Coronary artery (tissue), 2 donors: ENCODE measurements at places on chromosomes 3 and 15.

GRCh38 chr15:60889006-60889405 lies 340.1 kb downstream of the RORA start:
- no peak for DNase-seq

- no peak for DNase-seq
Observed at GRCh38 chr3:178048768-178049167, 487.5 kb upstream of the KCNMB2 start.

- no peak for DNase-seq
Observed at GRCh38 chr3:31962801-31963205, 18.3 kb downstream of the OSBPL10 start.

DNA sequence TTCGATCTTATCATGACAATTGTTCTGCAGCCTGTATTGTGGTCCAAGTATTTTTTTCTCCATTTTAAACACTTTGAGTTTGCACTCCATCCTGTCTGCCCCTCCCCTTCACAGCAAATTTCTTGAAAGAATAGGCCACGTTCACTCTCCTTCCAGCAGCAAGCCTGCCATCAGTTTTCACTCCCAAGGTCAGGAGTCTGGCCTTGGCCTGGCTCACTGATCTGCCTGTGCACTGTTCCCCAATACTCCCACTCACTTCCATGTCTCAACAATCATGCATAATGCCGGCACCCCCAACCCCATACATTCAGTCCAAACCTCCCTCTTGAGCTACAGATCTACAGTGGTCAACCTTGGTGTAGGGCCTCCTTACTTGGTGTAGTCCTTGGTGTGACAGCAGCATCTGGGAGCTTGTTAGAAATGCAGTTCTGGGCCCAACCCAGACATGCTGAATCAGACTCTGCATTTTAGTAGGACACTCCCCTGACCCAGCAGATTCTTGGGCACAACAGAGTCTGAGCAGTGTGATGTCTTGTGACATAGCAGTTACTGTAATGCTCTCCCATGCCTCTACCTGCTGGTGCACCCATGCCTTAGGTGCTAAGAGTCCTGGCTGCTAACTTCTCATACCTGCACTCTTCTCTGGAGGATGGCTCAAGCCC lies 58.3 kb upstream of the XCR1 start:
- no peak for DNase-seq

- DNase-seq = no peak
Observed at GRCh38 chr15:51156957-51157356, 62.3 kb upstream of the TNFAIP8L3 start.

- no peak for DNase-seq
Observed at GRCh38 chr3:192171213-192171612, 556.1 kb downstream of the FGF12 start.

- no peak for DNase-seq
Observed at GRCh38 chr3:64235605-64236004, 10.3 kb upstream of the PRICKLE2 start.

DNA sequence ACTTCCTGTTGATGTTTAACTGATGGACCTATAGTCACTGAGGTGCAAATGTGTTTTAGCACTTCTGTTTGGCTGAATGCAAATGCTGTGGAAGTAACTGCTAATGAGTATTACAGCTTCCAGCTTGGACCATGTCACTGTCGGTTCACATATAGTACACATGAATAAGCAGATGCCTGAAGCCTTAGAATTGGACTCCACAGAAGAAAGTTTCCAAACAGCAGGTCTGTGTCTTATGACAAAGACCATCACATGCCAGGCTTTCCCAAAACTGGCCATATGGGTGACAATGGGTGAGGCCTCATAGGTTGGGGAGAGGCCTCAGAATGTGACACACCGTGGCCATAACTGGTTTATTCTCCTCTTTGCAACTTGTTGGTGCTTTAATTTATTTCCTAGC lies 241.8 kb downstream of the WNT5A start:
- no peak for DNase-seq

GRCh38 chr3:12316253-12316652 lies 27.4 kb downstream of the PPARG start:
- DNase-seq = no peak

DNA sequence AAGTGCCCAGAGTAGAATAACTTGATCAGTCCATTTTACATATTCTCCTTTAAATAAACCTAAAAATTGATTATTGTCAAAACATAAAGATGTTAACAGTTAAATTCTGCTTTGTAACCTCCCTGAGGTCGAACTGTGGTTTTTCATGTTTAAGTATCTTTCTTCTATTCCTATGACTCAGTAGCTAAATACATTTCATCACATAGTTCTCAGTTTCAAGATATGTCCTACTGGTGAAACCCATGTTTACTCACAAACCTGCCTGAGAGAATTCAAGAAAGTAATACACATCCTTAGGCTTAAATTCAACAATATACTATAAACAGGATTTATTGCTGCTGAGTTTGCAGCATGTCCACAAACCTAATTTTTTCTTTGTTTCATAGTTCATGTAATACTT lies 692.9 kb downstream of the ZPLD1 start:
- no peak for DNase-seq

- no peak for DNase-seq
Observed at GRCh38 chr3:195207731-195208130, 63.2 kb downstream of the XXYLT1 start.

DNA sequence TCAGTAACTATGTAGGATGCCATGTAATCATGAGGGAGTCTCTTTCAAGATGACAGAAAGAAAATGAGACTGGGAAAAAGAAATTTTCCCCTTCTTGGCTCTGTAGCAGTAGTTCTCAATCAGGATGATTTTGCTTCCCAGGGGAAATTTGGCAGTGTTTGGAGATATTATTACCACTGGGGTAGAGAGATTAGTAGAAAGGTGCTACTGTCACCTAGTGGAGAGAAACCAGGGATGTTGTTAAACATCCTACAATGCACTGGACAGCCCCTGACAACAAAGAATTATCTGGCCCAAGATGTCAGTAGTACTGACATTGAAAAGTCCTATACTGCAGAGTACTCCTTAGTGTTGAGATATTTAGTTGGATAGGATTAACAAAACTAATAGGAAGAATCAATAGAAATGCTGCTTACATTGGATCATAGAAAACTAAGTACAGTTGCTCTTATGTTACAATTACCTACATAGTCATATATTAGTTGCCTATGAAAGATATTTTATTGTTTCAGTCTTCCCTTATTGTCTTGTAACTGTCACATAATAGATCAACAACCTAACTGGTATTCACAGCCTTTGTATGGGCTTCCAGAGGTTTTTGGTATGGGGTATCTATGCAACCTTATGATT lies 433.3 kb downstream of the RAP2B start:
- DNase-seq = no peak

- DNase-seq = no peak
Observed at GRCh38 chr15:73030122-73030679, 22.1 kb upstream of the NEO1 start.

DNA sequence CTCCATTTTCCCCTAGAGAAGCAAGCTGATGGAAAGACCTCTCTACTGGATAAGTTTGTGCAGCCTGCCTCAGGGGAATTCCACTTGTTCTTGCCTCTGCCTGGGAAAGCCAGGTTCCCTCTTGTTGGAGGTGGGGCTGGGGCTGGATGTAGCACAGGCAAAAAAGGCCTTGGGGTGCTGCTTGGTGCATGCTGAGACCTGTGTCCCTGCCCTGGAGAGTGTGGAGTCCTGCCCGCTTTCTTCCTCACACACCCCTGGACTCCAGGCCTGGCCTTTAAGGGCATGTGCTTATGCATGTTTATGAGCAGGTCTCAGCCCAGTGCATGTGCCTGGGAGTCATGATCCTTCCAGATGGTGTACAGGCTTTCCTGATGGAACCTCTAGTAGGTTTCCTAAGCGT lies 23.5 kb upstream of the JMJD7 start:
- no peak for DNase-seq

DNA sequence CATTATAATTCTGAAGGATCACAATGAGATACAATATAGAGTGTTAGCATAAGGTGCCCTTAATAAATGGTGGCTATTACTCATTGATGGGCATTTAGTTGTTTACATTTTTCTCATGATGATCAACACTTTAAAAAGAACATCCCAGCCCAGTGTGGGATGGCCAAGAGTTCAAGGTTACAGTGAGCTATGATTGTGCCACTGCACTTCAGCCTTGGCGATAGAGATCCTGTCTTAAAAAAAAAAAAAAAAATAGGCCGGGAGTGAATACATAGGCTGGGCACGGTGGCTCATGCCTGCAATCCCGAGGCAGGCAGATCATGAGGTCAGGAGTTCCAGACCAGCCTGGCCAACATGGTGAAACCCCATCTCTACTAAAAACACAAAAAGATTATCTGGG lies 1.6 kb upstream of the FXR1 start:
- DNase-seq = no peak

DNA sequence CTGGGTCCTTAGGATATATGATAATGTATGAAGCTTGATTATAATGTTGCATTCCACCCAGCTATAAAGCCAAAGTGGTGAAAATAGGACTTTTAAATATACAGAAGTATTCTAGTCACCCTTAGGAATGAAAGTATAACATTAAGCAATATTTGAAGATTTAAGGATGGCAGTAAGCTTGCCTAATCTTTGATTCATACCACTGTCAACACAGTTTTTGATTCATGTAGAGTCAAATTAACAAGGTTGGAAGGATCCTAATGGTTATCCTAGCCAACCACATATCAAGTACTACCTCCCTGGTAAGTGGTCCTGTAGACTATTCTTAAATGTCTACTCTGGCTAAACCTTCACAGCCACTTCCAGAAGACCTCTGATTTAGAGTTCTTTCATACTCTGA lies 18.6 kb downstream of the ARIH1 start:
- no peak for DNase-seq

GRCh38 chr3:27326629-27327545 lies 42.3 kb downstream of the NEK10 start:
- no peak for DNase-seq

GRCh38 chr3:179149951-179150350 lies 1.8 kb downstream of the PIK3CA start:
- no peak for DNase-seq

DNA sequence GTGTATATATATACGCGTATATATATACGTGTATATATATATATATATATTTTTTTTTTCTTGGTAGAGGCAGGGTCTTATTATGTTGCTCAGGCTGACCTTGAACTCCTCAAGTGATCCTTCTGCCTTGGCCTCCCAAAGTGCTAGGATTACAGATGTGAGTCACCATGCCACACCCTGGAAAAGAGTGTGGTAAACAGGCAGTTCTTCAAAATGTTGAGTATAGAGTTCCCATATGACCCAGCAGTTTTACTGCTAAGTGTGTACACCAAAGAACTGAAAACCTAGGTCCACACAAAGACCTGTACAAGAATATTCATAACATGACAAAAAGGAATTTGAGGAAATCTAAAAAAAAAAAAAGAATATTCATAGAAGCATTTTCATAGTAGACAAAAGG lies 71.8 kb upstream of the GCNT3 start:
- no peak for DNase-seq

DNA sequence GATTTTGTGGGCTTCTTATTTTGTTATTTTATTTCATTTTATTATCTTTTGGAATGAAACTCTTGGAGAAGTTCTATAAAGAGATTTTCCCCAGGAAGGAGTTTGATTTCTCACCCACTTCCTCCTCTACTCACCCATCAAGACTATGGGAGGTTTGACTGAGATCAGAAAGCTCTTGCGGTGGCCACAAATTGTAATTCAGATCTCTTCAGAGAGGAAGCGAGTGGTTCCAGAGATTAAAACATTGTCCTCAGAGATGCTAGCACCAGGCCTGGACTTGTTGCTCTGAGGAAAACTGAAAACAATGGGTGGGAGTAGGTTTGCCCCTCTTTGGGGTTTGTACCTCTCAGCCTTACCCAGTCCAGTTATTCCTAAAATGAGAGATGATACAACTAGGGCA lies 8.1 kb upstream of the MUC13 start:
- no peak for DNase-seq

- no peak for DNase-seq
Observed at GRCh38 chr15:82572986-82573385, 32.7 kb upstream of the RPS17 start.

DNA sequence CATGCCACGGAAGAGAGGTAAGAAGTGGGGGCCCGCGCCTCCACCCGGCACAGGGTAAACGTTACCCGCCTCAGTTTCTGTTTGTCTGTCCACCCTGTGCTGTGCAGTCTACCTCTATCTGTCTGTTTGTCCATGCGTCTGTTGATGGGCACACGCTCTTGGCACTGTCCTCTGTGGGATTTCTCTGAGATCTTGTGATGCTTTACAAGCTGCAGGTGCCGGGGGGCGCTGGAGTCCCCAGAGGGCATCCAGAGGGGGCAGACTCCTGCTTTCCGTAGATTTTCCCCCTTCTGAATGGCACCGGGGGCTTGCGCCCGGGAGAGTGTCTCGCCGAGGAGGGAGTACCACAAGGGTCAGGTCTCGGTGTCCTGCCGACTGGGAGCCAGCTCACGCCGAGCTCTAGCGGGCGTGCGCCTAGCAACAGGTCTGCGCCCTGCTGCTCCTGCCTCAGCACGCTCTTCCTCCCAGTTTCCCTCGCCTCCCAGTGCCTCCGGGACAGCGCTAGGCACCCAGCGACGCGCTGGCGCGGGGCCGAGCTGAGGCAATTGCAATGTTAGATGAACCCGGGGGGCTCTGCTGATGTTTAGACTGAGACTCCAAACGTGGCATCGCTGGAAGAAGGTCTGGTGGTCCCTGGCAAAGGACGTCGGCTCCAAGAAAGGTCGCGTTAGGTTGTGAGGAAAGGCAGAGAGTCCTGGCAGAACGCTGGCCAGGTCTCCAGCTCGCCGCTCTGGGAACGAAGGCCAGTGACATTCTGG lies 667 bp downstream of the CEMIP start:
- no peak for DNase-seq

DNA sequence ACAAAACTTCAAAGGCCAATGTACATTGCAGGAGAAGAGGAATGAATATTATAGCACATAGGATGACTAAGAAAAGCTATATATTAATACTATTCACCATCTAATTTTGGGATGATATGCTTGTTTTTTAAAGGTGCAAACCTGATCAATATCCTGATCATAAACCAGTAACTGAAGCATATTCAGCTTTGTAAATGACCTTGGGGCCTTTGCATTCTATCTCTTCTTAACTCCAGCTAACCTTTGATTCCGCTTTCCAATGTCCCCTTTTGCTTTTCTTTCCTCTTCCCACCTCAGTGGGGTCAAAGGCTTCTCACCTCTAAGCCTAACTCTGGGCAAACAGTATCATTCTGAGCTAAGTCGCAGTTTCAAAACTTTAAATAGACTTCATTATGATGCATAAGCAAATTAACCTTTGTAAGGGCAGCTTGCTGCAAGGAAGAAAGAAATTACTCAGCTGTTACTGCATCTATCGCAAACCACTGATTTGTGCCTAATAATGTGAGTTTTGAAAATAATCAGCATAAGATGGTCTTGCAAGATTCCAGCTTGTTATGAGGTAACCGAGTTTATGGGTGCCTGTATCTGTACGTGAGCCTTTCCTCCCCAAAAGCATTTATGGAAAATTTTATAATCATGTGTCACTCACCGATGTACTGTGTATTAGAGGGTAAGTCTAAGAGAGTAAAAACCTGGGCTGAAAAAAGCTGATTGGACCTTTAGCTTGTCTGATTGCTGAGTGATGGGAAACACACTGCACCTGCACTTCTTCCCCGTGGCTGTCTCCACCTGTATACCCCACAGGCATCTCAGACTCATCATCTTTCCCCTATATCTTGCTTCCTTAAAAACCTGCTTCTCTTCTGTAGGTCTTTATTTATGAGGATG lies 116.8 kb downstream of the TPRG1 start:
- no peak for DNase-seq

- DNase-seq = no peak
Observed at GRCh38 chr15:25054943-25055342, 100.2 kb downstream of the SNRPN start.

- DNase-seq = no peak
Observed at GRCh38 chr3:177361081-177361938, 164.0 kb upstream of the TBL1XR1 start.

- no peak for DNase-seq
Observed at GRCh38 chr3:111473550-111473949, 68.4 kb upstream of the CD96 start.

GRCh38 chr3:19541284-19541683 lies 392.7 kb downstream of the EFHB start:
- DNase-seq = no peak
